ENCODE measurements at places on chromosomes 13 and 19. TPM values are rescaled to one million over a fixed set of nuclear protein-coding genes. Genes with fewer than 3 reads are reported as not detected.

The CCDC169 gene
- total RNA-seq = 0.23 TPM

The SHISA2 gene
- total RNA-seq = 1.1 TPM

The EID2B gene
- total RNA-seq = 2.2 TPM

The MPND gene
- total RNA-seq = 3.1 TPM

The EDNRB gene
- total RNA-seq = 2.6 TPM

The CCDC70 gene
- total RNA-seq = not detected

The UPK1A gene
- total RNA-seq = not detected

The PSG11 gene
- total RNA-seq = not detected

The RXFP2 gene
- total RNA-seq = not detected

The CEACAM7 gene
- total RNA-seq = not detected

The CDX2 gene
- total RNA-seq = not detected

The TPTE2 gene
- not detected for total RNA-seq

The TMEM86B gene
- 0.93 TPM for total RNA-seq

The NLRP11 gene
- not detected for total RNA-seq

The APOC4 gene
- total RNA-seq = not detected

The TMEM255B gene
- total RNA-seq = 1.6 TPM

The PCDH17 gene
- under 0.01 TPM for total RNA-seq

The TUBB4A gene
- not detected for total RNA-seq

All from pericardium fibroblast (primary cell).